ENCODE measurements at places on chromosomes 12 and 14. TPM values are rescaled to one million over a fixed set of nuclear protein-coding genes. Genes with fewer than 3 reads are reported as not detected.

GRCh38 chr12:88255224-88255623, 113.1 kb downstream of the TMTC3 start:
- DNase-seq: no peak

Gene GPRC5D
- not detected for total RNA-seq

DNA sequence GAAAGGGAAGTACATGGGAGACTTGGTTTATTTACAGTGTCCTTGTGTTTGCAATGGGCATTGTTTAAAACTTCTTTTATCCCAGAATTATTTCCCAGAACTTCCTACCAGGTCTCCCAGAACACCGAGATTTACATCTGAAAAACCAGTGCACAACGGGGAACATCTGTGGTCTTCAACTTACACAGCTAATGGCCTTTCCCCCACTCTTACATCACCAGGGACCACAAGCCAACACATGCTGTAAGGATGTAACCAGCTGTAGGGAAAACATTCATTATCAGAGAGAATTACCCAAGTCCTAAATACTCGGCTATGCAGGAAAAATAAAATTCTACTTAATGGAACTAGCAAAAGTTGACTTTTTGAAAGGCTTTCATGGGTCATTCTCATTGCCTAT, 267.6 kb downstream of the DUSP6 start:
- no peak for DNase-seq

Gene ART4
- total RNA-seq: 0.54 TPM

GRCh38 chr12:1147821-1148220, 156.8 kb downstream of the ERC1 start:
- no peak for DNase-seq

GRCh38 chr12:2687726-2688125, 107.0 kb upstream of the FKBP4 start:
- DNase-seq: no peak

DNA sequence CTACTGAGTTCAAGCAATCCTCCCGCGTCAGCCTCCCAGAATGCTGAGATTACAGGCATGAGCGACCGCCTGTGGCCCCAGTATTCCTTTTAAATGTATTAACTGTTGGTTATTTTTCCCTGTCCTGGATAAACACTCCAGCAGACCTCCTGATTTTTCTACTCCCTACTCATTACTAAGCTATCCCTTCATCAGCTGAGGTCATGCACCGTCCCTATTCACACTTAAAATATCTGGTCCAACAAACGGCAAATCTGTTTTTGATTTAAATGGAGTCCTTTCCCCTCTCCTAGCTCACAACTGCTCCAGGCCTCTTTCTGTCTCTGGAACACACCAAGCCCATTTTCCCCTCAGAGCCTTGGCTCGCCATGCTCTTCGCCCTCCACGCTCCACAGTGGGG, 1003.3 kb upstream of the TMEM132C start:
- no peak for DNase-seq

Gene KRT79
- not detected for total RNA-seq

Gene TAS2R43
- 1.3 TPM for total RNA-seq

Gene ACOT4
- 4.6 TPM for total RNA-seq

Gene DPF3
- total RNA-seq: 10.9 TPM

DNA sequence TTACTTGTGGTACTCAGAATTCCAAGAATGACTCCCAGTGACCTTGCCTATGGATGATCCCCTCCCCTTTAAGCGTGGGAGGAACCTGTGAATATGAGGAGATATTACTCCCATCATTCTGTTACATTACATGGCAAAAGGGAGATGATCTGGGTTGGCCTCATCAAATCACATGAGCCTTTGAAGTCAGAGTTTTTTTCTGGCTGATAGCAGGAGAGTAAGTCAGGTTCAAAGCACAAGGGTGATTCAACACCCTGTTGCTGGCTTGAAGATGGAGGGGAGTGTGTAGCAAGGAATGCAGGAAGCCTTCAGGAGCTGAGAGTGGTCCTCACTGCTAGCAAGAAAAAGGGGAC, 9.1 kb upstream of the MDM2 start:
- no peak for DNase-seq

DNA sequence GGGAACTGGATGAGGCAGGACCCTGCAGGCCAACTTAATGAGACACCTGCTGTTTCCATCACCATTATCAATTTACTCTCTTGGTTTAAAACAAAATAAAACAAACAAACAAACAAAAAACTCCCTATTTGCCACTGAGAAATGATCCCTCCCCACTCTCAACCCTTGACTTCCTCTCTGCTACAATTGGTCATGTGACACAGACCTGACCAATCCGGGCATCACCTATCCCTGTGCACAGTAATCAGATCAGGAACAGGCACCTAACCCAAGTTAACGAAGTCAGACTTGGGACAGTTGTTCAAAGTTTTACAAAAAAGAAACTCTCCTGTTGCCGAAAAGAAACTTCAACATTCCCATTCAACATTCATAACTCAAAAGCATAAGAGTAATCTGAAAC, 58.4 kb downstream of the NELL2 start:
- DNase-seq: no peak

DNA sequence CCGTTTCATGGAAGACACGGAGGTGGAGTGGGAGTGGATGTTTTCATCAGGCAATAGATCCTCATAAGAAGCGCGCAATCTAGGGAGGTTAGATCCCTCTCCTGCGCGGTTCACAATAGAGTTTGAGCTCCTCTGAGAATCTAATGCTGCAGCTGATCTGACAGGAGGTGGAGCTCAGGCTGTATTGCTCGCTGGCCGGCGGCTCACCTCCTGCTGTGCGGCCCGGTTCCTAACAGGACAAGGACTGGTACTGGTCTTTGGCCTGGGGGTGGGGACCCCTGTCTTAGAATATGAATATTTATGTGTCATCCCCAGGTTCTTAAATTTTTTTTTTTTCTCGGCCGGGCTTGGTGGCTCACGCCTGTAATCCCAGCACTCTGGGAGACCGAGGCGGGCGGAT, 36.7 kb downstream of the PRICKLE1 start:
- DNase-seq: no peak

- no peak for DNase-seq
These were observed 55.6 kb downstream of the GTF2A1 start for GRCh38 chr14:81165188-81165587.

DNA sequence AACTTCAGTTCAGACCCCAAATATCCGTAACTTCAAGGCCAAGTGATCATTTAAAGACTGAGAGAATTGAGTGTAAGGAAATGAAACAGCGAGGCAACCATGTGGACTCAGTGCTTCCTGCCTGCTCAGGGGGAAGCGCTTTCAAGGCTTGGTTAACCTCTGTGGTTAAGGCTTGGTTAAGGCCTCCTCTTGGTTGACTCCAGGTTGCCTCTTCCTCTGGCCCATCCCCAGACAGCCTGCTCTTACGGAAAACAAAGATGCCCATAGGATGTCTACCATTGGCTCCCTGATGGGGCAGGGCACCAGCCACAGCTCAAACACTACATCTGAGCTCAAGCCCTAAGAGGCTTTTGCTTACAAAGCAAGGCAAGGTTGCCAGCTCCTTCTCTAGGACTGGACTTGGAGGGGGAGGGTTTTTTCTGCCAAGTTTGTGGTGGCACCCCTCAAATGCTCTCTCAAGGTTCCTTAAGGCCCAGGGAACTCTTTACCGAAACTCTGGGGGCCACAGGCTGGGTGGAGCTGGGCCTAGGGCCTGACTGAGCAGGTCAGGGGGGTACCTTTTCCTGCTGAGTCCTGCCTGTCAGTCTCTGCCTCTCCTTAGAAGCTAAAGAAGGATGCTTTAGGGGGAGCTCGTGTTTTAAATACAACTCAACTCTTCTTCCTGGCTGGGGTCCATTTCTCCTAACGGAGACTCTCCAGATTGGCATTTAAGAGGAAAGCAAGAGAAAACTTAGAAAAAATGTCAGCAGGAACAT, 13.7 kb downstream of the COL2A1 start:
- DNase-seq: peak; percentile 27

- no peak for DNase-seq
These were observed 243.5 kb upstream of the LMO3 start for GRCh38 chr12:16849473-16849872.

- DNase-seq: no peak
These were observed 94.6 kb upstream of the MUCL1 start for GRCh38 chr12:54759751-54760150.

DNA sequence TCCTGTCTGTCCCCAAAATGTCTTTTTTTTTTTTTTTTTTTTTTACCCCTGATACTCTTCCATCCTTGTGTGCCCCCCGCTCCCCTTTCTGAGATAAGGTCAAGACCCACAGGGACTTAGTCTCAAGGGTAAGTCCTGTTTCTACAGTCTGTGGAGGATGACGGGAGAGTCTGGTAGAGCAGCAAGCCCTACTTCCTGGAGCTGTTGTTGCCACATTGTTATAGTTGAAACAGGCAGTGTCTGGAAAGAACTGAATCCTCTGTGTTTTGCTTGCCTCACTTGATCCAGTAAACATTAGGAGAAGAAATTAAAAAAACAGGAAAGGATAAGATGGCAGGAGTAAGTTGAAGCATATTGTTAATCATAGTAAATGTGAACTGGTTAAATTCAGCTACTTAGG, 45.5 kb downstream of the ZNF664 start:
- no peak for DNase-seq

Measured in mucosa of descending colon (tissue), 3 donors.